ENCODE measurements at places on chromosomes 12 and 14. TPM values are rescaled to one million over a fixed set of nuclear protein-coding genes. Genes with fewer than 3 reads are reported as not detected.
A peak's percentile ranks its signal among the peaks of the same experiment; 100 is the strongest.

GRCh38 chr12:96710127-96710745, 196.8 kb upstream of the NEDD1 start:
- no peaks in the 10 kb centered on the region for H3K36me3 ChIP-seq
- no peak overlapping the region for H3K4me3 ChIP-seq
- no peaks in the 10 kb centered on the region for H3K27me3 ChIP-seq
- H3K27ac ChIP-seq: no peak overlapping the region
- DNase-seq: no peak

DNA sequence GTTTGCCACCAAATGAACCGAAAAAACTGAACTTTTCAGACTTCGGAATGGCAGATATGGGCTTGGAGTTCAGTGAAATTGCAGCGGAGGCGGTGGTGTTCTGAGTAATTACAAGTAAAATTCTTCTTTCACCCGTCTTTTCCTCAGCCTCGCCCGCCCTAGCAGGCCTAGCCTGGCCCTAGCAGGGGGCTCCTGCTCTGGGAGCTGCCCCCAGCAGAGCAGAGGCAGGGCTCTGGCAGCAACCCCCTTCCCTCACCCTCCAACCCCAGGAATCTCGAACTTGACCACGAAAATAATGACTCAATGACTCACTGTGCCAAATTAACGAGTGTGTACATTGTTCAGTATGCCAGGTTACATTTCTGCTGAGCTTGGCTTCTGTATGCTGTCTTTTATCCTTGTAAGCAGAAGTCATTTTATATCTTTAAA, 1.1 kb downstream of the PAPLN start:
- H3K4me3 ChIP-seq: peak overlapping the region; percentile 56
- H3K4me1 ChIP-seq: peaks cover 53% of the 10 kb centered on the region
- no peaks in the 10 kb centered on the region for H3K36me3 ChIP-seq
- peaks cover 14% of the 10 kb centered on the region for H3K27me3 ChIP-seq

DNA sequence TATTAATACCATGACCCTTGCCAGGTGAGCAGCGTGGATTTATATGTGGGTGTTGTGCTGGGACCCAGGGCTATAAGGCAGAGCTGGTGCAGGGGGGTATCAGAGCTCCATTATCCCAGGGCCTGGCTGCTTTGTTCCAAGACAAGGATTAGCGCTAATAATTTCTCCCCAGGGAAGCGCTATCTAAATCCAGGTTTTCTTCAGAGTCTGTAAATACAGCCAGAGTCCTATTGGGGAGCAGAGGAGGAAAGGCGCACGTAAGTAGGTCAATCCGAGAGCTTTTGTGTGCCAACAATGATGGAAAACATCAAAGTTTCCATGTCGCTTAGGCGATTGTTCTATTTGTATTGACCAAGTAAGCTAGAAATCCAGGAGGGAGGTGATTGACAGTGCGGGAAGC, 1009.7 kb downstream of the VRK1 start:
- DNase-seq: no peak
- no peaks in the 10 kb centered on the region for H3K27me3 ChIP-seq
- H3K27ac ChIP-seq: no peak overlapping the region

- no peaks in the 10 kb centered on the region for H3K27me3 ChIP-seq
- H3K4me3 ChIP-seq: no peak overlapping the region
- H3K4me1 ChIP-seq: peaks cover 34% of the 10 kb centered on the region
- DNase-seq: no peak
Observed at GRCh38 chr12:52279422-52280318, 5.2 kb downstream of the KRT86 start.

DNA sequence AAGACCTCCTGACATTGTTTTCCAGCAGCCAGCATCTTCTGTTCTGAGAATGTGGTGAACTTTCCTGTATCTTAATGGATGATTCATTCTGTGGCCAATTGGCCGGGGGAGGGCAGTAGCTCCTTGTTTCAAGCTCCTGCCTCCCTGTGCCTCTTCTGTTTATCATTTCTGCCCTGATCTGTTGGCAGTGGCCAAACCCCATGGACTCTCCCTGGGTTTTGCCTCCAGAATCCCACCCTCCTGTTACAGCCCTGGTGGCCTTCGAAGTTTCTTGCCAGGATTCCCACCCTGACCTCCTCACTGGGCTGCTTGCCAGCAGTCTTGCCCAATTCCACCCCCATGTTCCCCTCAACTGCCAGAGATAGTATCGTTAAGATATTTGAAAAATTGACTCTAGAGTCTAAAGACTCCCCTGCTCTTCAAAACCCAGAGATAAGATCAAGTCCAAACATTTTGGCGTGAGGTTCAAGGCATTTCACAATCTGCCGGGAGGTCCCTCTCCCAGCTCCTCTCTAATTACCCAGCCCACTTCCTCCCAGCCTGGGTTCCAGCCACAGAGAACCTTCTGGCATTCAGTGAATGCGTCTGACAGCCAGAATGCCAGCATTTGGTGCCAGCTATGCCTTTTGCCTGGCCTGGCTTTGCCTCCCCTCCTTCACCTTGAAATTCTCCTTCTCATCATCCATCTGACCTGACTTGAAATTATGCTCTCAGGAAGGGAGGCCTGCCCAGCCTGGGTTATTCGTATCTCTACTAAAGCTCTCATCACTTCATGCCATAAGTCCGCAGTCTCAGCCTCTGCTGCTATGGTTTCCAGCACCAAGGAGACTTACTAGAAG, 37.7 kb upstream of the TXNRD1 start:
- H3K36me3 ChIP-seq: no peaks in the 10 kb centered on the region
- no peaks in the 10 kb centered on the region for H3K27me3 ChIP-seq
- peak; percentile 69 for DNase-seq

DNA sequence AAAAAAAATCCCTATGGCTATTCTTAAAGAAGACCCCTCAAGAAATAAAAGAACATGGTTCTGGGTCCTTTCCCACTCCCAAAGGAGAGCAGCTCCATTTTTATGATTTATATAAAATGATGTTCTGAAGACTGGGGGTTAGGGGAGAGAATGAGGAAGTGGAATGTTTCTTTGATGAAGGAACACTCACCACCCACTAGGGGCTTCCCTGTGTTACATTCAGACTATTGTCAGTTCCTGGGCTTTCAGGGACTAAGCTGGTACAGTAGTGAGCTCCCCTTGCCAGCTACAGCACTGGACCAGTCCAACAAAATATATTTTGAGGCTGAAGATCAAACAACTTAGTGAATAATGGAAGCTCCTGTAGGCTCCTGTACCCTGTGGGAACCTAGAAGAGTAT, 98.9 kb downstream of the HMGA2 start:
- DNase-seq: no peak
- no peaks in the 10 kb centered on the region for H3K36me3 ChIP-seq
- no peak overlapping the region for H3K4me3 ChIP-seq

GRCh38 chr12:48781750-48782456, 7.0 kb downstream of the ADCY6 start:
- no peak overlapping the region for H3K27ac ChIP-seq
- H3K36me3 ChIP-seq: no peaks in the 10 kb centered on the region
- no peak for DNase-seq
- peaks cover 18% of the 10 kb centered on the region for H3K4me1 ChIP-seq

GRCh38 chr12:66011731-66012130, 118.8 kb downstream of the LLPH start:
- no peak overlapping the region for H3K27ac ChIP-seq
- H3K36me3 ChIP-seq: no peaks in the 10 kb centered on the region
- H3K4me3 ChIP-seq: no peak overlapping the region

DNA sequence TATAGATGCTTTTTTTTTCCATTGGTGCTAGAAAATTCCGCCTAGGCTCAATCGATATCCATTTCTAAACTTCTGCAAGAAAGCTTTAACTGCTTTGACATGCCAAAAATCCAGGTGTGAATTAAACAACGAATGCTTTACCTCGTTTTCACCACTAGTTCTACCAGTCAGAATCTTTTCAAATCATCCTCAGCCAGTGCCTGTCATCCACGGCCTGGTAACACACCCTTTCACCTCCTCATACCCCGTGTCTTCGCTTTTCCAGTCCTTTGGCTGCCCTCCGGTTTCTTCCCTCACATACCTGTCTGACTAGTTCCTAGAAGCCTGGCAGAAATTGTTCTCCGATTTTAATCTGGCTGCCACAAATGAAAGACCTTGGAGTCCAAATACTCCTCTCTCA, 1.4 kb upstream of the PHC1 start:
- no peak for DNase-seq
- peaks cover 16% of the 10 kb centered on the region for H3K4me1 ChIP-seq
- no peaks in the 10 kb centered on the region for H3K27me3 ChIP-seq
- no peaks in the 10 kb centered on the region for H3K36me3 ChIP-seq
- H3K4me3 ChIP-seq: no peak overlapping the region

- peak overlapping the region; percentile 42 for H3K27ac ChIP-seq
- no peak overlapping the region for H3K4me3 ChIP-seq
- no peak for DNase-seq
- no peaks in the 10 kb centered on the region for H3K36me3 ChIP-seq
- peaks cover 36% of the 10 kb centered on the region for H3K4me1 ChIP-seq
Observed at GRCh38 chr14:64758025-64758521, 53.8 kb downstream of the PLEKHG3 start.

- H3K4me1 ChIP-seq: no peaks in the 10 kb centered on the region
- H3K4me3 ChIP-seq: no peak overlapping the region
- DNase-seq: no peak
Observed at GRCh38 chr12:8648576-8649205, 13.9 kb downstream of the MFAP5 start.

DNA sequence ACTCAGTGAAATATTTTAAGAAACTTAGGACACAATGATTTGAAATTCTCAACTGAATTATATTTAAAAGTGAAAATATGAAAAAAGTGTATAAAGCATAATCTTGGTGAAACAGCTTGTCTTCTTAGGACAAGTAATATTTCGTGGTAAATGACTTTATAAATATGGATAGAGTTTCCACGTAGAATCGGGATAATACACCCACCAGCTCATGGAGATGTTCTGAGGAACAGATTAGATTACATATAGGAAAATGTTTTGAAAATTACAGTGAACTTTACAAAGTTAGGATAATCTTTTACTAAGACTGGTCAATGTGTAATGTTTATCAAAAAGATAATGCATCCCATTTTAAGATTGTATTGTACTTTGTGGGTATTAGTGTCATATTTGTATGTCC, 25.6 kb upstream of the MYF6 start:
- no peaks in the 10 kb centered on the region for H3K27me3 ChIP-seq
- no peak for DNase-seq
- no peaks in the 10 kb centered on the region for H3K36me3 ChIP-seq

DNA sequence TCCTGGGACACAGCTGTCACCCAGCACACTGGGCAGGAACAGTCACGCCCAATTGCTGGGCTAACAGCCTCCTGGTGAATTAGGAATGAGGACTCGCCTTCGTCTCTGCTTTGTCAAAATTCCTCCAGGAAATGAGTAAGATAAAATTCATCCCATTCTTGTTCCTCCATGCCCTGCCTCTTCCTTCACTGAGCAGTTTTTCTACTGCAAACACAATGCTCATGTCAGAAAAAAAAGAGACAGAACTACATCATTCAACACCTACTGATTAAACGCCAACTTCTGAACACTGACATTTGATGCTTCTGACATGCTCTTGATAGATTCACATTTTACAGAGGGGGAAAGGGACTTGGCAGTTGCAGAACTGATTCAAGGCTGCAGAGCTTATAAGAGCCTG, 37.5 kb upstream of the DTX1 start:
- no peak overlapping the region for H3K27ac ChIP-seq
- no peaks in the 10 kb centered on the region for H3K27me3 ChIP-seq

DNA sequence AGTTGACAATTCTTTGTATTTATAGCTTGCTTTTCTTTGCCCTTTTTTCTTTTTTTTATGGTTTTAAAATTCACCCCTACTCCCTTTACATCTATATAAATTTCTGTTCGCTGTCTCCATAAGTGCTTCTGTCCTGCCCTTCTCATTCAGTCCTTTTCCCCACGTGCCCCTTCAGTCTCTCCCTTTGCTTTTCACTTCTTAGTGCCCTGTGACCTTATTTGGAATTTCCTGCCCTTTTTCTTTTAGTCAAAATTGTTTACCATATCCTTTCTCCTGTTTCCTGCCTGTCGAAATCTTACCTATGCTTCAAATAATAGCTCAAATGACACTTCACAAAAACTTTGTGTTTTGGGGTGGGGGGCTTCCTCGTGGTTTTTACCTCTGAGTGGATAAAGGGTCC, 6.0 kb downstream of the TMX1 start:
- H3K4me1 ChIP-seq: peaks cover 19% of the 10 kb centered on the region
- H3K36me3 ChIP-seq: peaks cover 58% of the 10 kb centered on the region
- H3K4me3 ChIP-seq: no peak overlapping the region
- H3K27me3 ChIP-seq: no peaks in the 10 kb centered on the region
- no peak overlapping the region for H3K27ac ChIP-seq

The JPH4 gene
- total RNA-seq: 6.2 TPM

The SRRM4 gene
- 0.12 TPM for total RNA-seq

The ARG2 gene
- 2.0 TPM for total RNA-seq

The EAPP gene
- total RNA-seq: 26.9 TPM

The SIX4 gene
- total RNA-seq: 0.69 TPM

The CNTN1 gene
- total RNA-seq: 15.1 TPM

The CLEC14A gene
- 87.6 TPM for total RNA-seq

The ANO2 gene
- total RNA-seq: 36.8 TPM

The NYNRIN gene
- total RNA-seq: 16.6 TPM

The ANO4 gene
- total RNA-seq: 0.38 TPM

The TMEM229B gene
- total RNA-seq: 5.4 TPM

The EGLN3 gene
- 7.6 TPM for total RNA-seq

All from upper lobe of right lung (tissue), 1 donor.